ENCODE measurements at places on chromosomes 7 and 10.

GRCh38 chr10:21099291-21100062 is 202.4 kb upstream of the NEBL start:
- DNase-seq: no peak

GRCh38 chr7:40673285-40673684 is 538.5 kb downstream of the SUGCT start:
- DNase-seq: peak; percentile 69

DNA sequence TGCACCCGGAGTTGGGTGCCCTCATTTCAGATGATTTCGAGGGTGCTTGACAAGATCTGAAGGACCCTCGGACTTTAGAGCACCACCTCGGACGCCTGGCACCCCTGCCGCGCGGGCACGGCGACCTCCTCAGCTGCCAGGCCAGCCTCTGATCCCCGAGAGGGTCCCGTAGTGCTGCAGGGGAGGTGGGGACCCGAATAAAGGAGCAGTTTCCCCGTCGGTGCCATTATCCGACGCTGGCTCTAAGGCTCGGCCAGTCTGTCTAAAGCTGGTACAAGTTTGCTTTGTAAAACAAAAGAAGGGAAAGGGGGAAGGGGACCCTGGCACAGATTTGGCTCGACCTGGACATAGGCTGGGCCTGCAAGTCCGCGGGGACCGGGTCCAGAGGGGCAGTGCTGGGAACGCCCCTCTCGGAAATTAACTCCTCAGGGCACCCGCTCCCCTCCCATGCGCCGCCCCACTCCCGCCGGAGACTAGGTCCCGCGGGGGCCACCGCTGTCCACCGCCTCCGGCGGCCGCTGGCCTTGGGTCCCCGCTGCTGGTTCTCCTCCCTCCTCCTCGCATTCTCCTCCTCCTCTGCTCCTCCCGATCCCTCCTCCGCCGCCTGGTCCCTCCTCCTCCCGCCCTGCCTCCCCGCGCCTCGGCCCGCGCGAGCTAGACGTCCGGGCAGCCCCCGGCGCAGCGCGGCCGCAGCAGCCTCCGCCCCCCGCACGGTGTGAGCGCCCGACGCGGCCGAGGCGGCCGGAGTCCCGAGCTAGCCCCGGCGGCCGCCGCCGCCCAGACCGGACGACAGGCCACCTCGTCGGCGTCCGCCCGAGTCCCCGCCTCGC is at the start of gene EGFR:
Gene EGFR, plus strand, starts transcription at position 657 of the 830 bp plus-strand sequence. CDS start 261 bp downstream, outside the sequence.
- peak; percentile 47 for DNase-seq

DNA sequence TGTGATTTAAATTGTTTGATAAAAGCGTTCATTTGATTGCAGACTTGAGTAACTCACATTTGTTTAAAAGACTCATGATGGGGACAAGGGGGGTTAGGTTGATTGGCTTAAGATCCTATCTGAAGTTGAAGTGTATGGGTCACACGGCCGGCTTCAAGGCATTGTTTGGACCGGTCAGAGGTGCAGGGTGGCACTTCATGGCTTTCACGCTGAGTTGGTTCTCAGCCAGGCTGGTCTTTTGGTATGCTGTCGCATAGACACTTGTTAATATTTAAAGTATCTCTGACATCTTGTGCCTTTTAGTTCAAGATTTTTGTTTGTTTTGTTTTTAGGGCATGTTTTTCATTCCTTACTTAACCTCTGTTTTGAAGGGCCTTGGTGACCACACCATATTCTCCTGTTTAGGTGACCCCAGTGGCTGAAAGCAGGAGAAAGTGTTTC is 58.1 kb downstream of the CCNY start:
- DNase-seq: no peak

DNA sequence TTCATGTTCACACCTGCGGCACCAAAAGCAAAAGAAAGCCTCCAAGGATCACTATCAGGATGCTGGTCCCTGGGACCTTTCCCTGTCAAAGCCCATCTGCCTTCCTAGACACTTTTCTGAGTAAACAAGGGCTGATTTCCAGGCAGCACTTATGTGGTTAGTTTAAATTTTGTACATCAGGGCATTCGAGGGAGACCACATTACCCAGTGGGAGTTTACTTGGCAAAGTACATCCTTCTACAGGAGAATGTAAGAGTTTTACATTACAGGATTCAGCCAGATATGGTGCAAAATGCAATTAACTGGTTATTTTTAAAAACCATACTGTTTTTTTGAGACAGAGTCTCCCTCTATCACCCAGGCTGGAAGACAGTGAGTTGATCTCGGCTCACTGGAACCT is 132.1 kb downstream of the CSTF2T start:
- no peak for DNase-seq

- DNase-seq: no peak
Measured at GRCh38 chr10:12875100-12875499, 126.4 kb downstream of the CCDC3 start.
